Activated T-helper 1 cell treated with anti-CD3 and anti-CD28 coated beads, Interleukin-12 subunit alpha, Interleukin-12 subunit beta, Interleukin-2, Interleukin-4 antibody, amounts not matched to agents 30 ng/mL and 10 ng/mL and 1 ng/mL, durations not matched to agents 14 hours and 24 hours and 36 hours (primary cell): ENCODE measurements at places on chromosomes 13 and 19. TPM values are rescaled to one million over a fixed set of nuclear protein-coding genes. Genes with fewer than 3 reads are reported as not detected.

VSTM2B gene
- not detected in 2 replicates for total RNA-seq

CGB1 gene
- not detected in 2 replicates for total RNA-seq

PLK5 gene
- total RNA-seq: not detected in 2 replicates

CEACAM7 gene
- not detected in 2 replicates for total RNA-seq

WDR88 gene
- not detected in 2 replicates for total RNA-seq

SPRY2 gene
- 0.08 and 0.10 TPM in 2 replicates for total RNA-seq

SLC15A1 gene
- not detected in 2 replicates for total RNA-seq

MEDAG gene
- not detected in 2 replicates for total RNA-seq

CGB7 gene
- not detected in 2 replicates for total RNA-seq

KMT5C gene
- total RNA-seq: 29.1 and 29.9 TPM in 2 replicates

VSTM1 gene
- not detected in 2 replicates for total RNA-seq
